ENCODE measurements at places on chromosomes 2 and 18.

GRCh38 chr2:127535422-127535901 is at the start of gene MYO7B:
Gene MYO7B (plus strand): TSS chr2:127535683. CDS start chr2:127559723, 24,040 bp downstream.
- ATAC-seq = no peak

- no peak for ATAC-seq
These were observed 305.8 kb downstream of the ETAA1 start for GRCh38 chr2:67702937-67703336.

GRCh38 chr2:74700643-74701372 is 46.8 kb downstream of the SEMA4F start:
- ATAC-seq = no peak

DNA sequence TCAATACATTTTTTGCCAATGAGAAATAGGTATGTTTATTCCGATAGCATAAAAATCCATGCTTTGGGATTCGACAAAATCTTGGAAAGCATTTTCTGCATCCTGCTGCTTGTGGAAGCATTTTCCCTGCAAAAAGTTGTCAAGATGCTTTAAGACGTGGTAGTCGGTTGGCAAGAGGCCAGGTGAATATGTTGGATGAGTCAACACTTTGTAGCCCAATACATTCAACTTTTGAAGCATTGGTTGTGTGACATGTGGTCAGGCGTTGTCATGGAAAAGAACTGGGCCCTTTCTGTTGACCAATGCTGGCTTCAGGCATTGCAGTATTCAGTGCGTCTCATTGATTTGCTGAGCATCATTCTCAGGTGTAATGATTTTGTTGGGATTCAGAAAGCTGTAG is 764.5 kb downstream of the TRIB2 start:
- ATAC-seq = no peak

- ATAC-seq = no peak
These were observed 881.3 kb upstream of the FAM98A start for GRCh38 chr2:34480366-34480765.

DNA sequence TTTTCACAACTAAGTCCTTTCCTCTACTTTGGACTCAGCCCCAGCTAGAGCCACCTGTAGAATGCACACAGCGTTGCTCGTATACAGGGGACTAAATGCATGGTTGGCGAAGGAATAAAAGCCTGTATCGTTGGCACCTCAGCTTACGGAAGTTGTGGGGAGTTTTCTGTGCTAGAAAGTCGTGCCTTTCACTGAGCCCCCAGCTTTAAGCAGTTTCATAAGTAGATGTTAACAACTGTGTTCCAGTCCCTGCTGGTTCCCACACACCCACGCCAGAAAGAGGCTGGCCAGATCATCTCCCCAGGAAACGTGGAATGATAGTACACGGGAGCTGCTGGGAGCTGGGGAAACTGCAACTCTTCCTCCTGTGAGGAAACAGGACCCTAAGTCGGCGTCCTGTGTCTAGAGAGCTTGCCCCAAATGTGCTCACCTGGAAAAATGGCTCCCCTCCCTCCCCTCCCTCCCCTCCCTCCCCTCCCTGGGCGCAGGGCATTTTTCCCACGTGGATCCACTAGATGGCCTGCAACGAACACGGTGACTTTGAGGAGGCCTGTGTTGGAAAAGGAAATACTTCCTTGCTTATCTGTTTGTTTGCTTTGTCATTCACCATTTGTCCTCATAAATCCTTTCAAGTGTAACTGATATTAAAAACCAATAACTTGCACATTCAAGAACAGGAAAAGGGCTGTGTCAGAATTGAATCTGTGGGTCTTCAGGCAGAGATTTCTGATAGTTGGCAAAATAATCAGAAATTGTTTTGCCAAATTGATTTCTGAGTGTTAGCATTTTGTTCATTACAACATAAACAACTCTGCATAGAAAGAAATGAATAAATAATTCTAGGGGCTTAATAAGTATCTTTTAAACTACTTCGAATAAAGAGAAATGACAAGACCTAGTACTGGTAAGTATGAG is 43.9 kb upstream of the RFX8 start:
- peak; percentile 57 for ATAC-seq

DNA sequence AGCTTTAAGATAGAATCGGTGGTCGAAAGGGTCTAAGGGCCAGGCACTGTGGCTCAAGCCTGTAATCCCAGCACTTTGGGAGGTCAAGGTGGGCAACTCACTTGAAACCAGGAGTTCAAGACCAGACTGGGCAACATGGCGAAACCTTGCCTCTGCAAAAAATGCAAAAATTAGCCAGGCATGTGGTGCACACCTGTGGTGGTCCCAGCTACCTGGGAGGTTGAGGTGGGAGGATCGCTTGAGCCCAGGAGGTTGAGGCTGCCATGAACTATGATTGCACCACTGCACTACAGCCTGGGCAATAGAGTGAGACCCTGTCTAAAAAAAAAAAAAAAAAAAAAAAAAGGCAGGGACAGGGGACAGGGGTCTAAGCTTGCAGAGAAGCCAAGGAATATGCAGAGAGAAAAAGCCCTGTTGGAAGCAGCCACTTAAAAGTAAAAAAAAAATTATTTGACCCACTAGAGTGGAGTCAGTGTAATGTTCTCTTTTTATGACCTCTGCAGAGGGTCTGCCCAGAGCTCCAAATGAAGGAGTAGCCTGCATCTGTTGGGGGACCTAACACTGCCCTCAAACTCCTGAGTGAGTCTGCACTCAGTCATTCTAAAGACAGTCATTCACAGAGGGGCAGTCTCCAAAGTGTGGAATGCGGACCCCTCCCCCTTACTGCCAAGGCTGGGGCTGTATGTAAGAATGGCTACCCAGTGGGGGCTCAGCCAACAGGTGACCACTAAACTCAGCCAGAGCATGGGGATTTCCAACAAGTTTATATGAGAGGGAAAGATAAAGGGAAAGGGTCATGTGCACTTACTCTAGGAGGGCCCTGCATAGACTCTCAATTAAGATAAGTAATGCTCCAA is 118.5 kb upstream of the CDCA7 start:
- ATAC-seq = no peak

- ATAC-seq = no peak
These were observed 153.8 kb upstream of the SLC39A10 start for GRCh38 chr2:195503208-195503607.

All from SK-N-SH treated with all-trans-retinoic acid at 6 μM for 48 hours (cell line).